Cortex of kidney (tissue), 1 donor: ENCODE measurements at places on chromosomes 7 and 10.

- DNase-seq, result no peak
Observed at GRCh38 chr10:129058664-129059155, 408.3 kb upstream of the MGMT start.

- DNase-seq, result no peak
Observed at GRCh38 chr7:37656913-37657530, 26.5 kb upstream of the GPR141 start.

DNA sequence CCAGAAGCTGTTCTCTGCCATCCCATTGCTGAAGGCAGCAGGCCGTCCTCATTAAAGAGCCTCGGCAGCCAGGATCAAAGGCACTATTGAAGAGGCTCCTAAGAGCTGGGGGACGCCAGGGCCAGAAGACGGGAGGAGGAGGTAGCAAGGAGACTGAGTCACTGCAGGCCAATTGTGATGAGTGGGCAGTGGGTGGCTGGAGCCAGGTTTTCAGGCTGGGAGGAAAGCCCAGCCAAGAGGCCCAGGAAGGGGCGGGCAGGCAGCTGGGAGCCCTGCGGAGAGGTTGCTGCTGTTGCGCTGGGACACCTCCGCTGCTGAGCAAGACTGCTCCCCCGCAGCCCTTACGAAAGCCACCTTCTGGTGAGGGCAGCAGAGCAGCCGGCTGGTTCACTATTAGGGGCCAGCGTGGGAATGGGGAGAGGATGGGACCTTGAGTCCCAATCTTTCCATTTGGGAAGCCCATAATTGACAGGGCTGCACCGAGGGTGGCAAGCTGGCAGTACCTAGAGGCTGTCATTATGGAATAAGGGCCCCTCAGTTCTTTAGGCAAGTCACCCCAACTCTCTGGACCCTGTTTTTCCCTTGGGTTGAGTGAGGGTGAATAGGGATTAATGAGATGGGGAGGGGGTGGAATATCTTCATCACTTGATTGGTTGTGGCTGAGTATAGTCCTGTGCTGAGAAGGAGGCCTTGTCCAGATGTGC is 48.4 kb downstream of the UNC5B start:
- no peak for DNase-seq

DNA sequence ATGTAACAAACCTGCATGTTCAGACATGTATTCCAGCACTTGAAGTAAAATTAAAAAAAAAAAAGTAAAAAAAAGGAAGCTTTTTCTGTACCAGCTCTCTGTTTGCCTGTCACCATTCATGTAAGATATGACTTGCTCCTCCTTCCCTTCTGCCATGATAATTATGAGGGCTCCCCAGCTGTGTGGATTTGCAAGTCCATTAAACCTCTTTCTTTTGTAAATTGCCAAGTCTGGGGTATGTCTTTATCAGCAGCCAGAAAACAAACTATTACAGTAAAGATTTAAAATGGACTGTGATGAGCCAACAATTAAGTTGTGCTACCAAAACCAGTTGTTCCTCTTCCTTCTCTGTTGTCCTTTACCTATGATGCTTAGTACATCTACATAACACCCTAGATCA is 619.6 kb downstream of the ARL4A start:
- no peak for DNase-seq

DNA sequence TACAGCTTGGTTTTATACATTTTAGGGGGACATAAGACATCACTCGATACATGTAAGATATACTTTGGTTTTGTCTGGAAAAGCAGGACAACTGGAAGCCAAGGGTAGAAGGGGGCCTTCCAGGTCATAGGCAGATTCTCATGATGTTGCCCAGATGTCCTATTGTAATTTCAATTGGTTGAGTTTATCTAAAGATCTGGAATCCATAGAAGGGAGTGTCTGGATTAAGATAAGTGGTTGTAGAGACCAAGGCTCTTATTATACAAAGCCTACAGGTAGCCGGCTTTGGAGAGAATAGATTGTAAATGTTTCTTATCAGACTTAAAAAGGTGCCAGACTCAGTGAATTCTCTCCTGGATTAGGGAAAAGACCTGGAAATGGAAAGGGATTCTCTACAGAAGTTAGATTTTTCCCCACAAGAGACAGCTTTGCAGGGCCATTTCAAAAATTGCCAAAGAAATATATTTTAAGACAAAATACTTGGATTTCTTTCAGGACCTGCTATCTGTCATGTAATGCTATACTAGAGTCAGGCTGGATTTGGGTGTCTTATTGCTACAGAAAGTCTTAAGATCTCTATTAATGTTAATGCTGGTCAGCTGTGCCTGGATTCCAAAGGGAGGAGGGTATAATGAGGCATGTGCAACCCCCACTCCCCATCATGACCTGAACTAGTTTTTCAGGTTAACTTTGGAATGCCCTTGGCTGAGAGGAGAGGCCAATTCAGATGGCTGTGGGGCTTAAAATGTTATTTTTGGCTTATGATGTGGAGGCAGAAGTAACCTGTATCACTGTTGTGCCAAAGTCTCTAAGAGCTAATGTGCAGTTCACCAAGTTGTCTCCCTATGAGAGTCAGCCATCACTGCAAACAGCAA is 511.1 kb upstream of the C7orf33 start:
- no peak for DNase-seq

DNA sequence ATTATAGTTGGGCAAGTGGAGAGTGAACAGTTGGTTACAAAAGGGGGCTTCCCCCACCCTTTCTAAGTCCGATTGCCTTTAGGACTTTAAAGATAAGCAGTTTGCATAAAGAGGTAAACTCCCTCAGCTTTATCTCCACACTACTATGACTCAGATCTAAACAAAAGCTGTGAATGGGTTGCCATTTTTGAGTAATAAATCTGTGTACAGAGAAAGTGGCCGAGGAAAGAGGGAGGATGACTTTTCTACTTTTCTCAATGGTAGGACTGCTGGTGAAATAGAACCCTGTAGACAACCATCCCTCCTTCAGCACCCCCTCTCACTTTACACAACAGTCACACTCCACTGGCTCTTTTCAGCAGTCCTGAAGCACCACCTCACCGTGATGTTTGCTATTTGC is 71.2 kb downstream of the DNMBP start:
- DNase-seq, result no peak

DNA sequence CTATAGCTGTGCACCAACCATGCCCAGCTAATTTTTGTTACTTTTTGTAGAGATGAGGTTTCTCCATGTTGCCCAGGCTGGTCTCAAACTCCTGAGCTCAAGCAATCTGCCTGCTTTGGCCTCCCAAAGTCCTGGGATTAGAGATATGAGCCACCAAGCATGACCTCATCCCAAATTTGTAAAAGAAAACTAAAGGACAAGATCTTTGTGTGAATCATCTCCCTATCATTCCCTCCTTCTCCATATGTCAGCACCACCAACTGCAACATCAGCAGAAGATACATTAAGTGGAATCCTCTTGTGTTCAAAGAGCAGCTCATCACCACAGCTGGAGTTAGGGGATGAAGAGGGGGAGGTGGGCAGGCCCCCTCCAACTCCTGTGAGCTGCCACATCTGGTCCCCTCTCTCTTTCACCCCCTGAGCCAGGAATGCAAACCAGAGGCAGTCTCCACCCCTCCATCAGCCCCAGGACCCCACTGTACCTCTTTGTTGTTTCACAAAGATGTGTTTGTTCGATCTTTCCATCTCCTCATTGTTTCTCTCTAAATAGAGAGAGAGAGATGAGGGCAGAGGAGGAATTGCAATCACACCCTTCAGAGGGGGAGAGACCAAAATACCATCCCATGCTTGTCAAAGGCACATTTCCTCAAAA is 47.3 kb upstream of the PIP4K2A start:
- DNase-seq, result no peak

DNA sequence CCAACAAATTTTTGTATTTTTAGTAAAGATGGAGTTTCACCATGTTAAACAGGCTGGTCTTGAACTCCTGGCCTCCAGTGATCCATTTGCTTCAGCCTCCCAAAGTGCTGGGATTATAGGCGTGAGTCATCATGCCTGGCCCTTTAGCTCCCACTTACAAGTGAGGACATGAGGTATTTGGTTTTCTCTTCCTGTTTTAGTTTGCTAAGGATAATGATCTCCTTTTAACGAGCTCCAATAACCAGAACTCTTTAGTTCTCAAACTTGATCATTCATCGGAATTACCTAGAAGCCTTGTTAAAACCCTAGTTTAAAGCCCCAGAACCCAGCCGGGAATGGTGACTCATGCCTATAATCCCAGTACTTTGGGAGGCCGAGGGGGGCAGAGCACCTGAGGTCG is 481.4 kb downstream of the TYW1 start:
- DNase-seq, result no peak

- no peak for DNase-seq
Observed at GRCh38 chr10:6558759-6559461, 21.2 kb downstream of the PRKCQ start.

- no peak for DNase-seq
Observed at GRCh38 chr10:26759008-26759407, 61.5 kb downstream of the PDSS1 start.

DNA sequence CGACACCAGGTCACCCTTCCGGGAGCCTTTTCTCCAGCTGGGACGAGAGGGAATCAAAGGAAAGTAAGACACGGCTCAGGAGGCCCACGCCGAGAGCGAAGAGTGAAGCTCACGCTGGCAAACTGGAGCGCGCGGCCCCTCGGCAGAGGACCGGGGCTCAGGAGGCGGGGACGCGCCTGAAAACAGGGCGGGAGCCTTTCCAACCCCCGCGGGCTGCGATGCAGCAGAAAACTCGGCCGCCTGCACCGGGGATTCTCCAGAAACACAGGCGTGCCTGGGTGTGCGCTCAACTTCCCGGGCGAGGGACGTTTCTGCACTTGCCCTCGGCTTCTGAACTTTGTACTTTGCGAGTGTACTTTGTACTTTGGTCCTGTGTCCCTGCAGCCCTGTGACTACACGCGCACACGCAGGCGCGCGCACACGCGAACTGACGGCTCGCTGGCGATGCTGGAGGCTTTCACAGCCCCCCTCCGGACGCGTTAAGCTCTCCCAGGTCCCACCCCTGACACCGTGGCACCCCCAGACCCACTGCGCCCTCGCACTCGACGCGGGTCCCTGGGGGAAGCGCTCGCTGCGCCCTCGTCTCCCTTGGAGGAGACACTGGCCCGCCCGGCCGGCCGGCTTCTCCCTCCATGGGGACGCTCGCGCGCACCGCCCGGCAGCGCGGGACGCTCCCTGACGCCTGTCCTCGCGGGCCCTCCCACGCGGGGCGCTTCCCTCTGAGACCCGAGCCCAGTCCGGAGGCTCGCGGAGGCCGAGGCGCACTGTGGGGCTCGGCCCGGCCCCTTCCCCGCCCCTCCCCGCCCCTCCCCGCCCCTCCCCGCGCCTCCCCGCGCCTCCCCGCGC is 588 bp upstream of the PAOX start:
- DNase-seq, result no peak

DNA sequence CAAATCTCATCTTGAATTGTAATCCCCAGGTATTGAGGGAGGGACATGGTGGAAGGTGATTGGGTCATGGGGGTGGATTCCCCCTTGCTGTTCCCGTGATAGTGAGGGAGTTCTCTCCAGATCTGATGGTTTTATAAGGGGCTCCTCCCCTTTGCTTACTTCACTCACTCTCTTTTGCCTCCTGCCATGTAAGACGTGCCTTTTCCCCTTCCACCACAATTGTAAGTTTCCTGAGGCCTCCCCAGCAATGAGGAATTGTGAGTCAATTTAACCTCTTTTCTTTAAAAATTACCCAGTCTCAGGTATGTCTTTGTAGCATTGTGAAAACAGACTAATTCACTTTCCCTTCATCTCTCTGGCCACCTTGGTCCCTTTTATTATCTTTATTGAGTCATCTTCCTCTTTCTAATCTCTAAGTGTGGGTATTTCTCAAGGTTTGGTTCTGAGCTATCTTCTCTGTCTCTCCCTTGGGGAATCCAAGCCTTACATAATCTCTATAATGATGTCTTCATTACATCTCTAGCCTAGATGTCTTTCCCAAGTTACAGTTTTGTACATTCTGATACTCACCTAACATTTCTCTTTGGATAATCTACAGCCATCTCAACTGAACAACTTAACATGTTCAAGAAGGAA is 99.1 kb upstream of the JCAD start:
- no peak for DNase-seq

- DNase-seq, result no peak
Observed at GRCh38 chr7:46725838-46726237, 804.8 kb upstream of the IGFBP3 start.

DNA sequence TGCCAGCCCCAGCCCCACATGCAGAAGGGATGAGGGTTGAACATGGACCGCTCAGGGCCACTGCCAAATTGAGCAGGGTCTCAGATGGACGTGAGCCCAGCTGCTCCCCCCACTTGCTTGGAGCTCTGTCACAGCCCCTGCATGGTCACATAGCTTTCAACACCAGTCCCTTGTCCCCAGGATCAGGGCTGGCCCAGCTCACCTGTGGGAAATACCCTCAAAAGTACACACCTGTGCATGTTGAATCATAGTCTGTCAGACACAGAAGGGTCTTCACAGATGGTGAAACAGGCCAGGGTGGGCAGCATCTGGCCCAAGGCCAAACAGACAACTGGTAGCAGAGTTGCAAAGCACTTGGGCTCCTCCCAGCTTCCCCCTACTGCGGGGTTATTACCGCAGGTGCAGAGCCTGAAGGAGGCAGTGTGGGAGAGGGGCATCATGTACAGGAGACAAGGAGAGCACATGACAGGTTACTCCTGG is 77.6 kb upstream of the UNC5B start:
- DNase-seq, result no peak

- no peak for DNase-seq
Observed at GRCh38 chr7:100893910-100894721, 1.6 kb downstream of the ACHE start.

- DNase-seq, result no peak
Observed at GRCh38 chr10:26887611-26888215, 27.0 kb upstream of the ABI1 start.

GRCh38 chr7:149743476-149744255 is 29.7 kb downstream of the ZNF467 start:
- DNase-seq, result no peak

DNA sequence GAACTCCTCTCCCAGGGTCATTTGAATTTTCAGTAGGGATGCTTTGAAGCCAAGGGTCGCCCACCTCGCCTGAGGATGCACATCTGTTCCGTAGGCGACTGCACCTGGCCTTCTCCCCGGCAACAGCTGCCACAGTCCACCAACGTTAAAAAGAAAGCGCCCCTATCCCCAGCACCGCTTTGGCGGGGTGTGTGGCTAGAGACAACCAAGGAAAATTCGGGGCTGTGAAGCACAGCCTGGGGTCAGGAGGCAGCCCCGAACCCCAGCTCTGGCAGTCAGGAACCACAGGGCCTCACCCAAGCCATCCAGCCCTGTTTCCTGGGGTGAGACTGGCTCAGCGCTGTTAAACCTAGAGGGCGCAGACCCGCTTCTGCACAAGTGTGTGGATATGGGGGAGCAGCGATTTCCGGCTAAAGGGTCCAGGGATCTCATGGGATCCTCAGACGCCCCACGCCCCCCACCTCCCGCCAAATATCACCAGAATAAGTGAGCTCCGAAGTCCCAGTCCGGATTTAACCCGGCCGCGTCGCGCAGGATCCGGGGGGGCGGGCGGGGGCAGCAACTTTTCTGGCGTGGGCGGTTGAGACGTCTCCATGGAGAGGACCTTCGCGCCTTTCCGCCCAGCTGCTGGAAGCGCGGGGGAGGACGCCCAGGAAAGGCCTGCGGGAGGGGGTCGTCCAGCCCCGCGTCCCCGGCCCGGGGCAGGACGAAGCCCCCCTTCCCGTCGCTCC is 822 bp downstream of the ZC3HAV1L start:
- DNase-seq, result no peak
